Panc1 (cell line): ENCODE measurements at places on chromosomes 6 and 20. TPM values are rescaled to one million over a fixed set of nuclear protein-coding genes. Genes with fewer than 3 reads are reported as not detected.

Gene FLRT3
- 0.67 TPM for total RNA-seq

Gene JAG1
- total RNA-seq = 21.2 TPM

Gene CPNE5
- total RNA-seq = 0.44 TPM

Gene ATP6V1G2
- total RNA-seq = 0.98 TPM

Gene FOXF2
- 12.7 TPM for total RNA-seq

Gene PRPF6
- 88.4 TPM for total RNA-seq

Gene GSTA2
- total RNA-seq = not detected

Gene TMEM244
- total RNA-seq = not detected

Gene SEL1L2
- total RNA-seq = not detected

Gene C20orf204
- 1.9 TPM for total RNA-seq

Gene LPA
- 0.21 TPM for total RNA-seq
